ENCODE measurements at places on chromosomes 11 and 22.

DNA sequence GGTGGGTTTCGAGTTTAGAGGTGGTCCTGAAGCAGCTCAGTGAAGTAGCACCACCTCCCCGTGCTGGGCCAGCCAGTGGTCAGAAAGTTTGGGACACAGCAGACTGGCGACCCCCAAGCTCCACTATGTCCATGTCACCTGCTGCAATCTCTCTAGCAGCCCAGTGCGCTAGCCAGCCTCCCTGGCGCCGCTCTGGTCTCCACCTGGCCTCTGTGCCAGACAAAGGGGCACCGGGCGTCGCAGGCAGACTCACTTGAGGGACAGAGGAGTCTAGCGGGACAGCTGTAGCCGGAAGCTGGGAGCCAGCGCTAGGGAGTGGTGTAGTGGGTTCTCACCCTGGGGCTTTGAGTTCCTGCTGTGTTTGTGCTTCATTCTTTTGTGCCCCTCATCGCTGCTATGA is 25.5 kb downstream of the MYBPC3 start:
- DNase-seq: no peak

DNA sequence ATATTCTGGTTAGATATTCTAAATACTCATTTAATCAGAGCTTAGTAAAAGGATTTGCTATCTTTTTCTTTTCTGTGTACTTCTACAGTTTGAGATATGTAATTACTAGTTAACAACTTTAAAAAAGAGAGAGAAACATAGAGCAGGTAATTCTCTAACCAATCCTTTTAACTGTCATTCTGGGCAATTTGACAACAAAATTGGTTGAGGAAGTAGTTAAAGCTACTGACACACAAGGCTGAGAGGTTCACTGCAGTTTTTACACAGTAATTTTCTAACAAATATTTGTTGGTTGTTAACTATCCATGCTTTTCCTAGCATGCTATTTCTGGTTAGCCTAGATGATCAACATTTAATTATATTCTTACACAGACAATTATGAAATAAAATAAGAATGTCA is 3.6 kb downstream of the SOX6 start:
- DNase-seq: no peak

GRCh38 chr22:21762712-21763581 is 27.4 kb upstream of the YPEL1 start:
- no peak for DNase-seq

GRCh38 chr11:125262830-125263218 is 98.3 kb downstream of the PKNOX2 start:
- DNase-seq: peak; percentile 36

DNA sequence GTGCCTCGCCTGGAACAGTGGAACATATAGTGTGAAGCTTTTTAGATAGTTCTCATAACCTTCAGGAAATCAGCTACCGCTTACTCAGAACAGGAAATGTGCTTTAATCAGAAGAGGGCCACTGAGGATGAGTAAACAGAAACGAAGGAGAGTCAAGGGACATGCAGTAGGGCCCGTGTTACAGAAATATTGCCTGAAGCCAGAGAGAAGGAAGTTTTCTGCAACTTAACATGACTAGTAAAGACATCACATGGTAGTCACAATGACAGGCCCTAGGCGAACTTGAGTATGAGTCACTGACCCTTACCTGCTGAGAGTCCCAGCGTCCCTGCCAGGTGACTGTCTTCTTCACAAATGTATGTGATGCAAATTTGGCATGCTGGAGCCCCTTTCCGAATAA is 39.4 kb downstream of the CARD18 start:
- no peak for DNase-seq

GRCh38 chr11:106763501-106763900 is 254.8 kb downstream of the GUCY1A2 start:
- DNase-seq: peak; percentile 44

GRCh38 chr11:78801161-78801884 is 226.7 kb upstream of the NARS2 start:
- DNase-seq: peak; percentile 96

- DNase-seq: no peak
Observed at GRCh38 chr11:105393326-105393725, 216.5 kb upstream of the GRIA4 start.

DNA sequence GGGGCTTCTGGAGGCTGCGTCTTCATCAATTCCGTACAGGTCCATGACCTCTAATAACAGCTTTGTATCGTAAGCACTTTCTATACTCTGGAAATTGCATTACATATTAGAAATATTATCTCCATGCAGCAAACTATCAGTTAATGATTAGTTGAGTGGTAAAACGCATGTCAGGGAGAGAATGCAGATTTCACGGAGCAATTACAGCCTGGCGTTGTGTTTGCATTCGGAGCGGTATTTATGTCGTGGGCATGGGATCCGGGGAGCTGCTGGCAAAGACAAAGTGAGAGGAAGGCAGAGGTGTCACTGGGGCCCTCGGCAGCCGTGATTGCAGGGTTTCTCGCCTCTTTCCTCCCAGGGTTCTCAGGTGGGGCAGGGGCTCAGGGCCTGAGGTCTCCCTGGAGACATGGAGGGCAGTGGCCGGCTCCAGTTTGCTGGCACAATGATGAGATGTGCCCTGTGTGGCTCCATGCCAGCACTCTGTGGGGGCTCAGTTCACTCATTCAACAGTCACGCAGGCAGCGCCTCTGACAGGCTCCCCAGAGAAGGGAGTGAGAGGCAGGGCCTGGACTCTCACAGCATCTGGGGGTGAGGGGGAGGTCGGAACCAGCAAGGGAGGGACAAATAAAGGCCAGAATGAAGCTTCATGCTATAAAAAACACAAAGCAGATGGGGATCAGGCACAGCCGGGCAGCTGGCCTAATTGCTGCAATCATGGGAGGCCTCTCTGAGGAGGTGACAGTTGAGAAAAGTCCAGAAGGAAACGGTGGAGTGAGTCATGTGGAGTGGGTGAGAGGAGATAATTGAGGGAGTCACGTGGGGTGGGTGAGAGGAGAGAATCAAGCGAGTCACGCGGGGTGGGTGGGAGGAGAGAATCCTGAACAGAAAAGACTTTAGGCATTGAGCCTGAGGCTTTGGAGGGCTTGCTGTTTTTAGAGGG is 1002.7 kb downstream of the BRD1 start:
- no peak for DNase-seq

DNA sequence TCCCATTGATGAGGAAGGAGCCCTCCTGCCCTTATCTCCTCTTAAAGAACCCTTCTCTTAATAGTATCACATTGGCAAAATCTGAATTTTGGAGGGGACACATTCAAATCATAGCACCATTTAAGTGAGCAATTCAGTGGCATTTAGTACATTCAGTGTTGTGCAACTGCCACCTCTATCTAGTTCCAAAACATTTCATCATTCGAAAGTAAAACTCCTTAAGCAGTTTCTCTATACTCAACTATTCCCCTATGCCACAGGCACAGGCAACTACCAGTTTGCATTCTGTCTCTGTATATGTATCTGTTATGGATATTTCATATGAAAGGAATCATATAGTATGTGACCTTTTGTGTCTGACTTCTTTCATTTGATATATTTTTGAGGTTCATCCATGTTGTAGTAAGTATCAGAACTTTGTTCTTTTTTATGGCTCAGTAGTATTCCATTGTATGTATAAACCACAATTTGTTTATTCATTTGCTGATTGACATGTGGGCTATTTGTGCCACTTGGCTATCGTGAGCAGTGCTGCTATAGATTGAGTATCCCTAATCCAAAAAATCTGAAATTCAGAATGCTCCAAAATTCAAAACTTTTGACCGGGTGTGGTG is 22.9 kb downstream of the FAR1 start:
- peak; percentile 29 for DNase-seq

DNA sequence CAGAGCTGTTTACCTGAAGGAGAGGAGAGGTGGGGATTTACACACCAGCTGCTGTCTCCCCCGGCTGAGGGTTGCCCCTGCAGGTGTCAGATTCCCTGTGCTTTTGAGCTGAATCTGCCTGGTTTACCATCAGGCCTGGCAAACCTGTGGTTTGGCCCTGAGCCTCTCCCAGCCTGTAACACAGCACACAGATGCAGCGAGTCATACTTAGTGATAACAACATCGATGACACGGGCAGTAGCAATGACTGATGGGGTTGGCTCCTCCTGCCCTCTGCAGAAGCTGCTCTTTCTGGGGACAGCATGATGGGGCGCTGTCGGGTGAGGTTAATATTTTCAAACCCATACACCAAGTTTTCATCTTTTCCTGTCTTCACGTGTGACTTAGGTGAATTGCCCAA is 380.0 kb upstream of the B3GAT1 start:
- DNase-seq: no peak

- peak; percentile 81 for DNase-seq
Observed at GRCh38 chr11:9972989-9973388, 309.1 kb downstream of the SWAP70 start.

- no peak for DNase-seq
Observed at GRCh38 chr22:23833911-23834317, 4.9 kb downstream of the DERL3 start.

DNA sequence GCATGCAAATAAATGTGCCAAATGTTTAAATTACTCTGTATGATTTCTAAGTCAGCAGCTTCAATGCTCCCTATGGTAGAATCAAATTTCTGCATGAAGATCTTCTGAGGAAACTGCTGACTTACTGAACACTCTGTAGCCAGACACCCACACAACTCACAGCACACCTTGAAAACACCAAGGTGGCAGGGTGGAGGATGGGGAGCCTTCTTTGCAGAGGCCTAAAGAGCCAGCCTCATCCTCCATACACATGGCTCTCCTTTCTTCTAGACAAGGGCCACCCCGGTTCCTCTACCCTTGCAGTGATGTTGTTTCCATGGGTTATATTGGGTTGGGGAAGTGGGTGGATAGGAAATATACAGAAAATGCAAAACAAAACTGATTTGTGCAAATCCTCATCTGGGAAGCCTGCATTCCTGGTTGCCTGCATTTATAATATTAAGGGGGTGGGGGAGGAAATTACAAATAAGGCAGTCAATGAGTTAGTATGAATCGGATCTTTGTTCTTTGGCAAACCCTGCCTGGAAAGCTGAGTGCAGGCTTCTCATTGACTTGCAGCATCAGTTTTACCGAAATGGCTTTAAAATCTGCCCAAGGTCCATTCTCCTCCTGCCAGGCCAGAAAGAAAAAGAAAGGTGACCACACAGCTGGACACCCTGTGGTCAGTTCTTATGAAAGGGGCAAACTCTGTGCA is 15.8 kb upstream of the ETS1 start:
- no peak for DNase-seq

GRCh38 chr22:38469306-38469781 is 1.4 kb downstream of the KDELR3 start:
- DNase-seq: no peak

DNA sequence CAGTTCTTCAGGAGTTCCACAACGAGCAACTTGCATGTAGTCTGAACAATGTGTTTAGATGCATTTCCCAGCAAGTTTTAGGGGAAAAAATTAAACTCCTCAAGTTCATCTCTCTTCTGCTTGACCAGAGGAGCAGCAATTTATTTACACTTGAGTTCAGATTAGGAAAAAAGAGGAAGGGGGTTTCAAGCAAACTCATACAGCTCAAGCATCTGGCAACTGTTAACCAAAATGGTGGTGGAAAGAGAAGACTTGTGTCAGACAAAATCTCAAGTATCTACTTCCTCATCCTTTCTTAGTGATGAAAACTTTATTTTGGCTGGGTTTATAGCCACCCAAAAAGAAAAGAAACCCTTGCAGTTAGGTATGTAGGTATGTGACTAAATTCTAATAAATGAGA is 29.1 kb upstream of the PICALM start:
- DNase-seq: no peak

DNA sequence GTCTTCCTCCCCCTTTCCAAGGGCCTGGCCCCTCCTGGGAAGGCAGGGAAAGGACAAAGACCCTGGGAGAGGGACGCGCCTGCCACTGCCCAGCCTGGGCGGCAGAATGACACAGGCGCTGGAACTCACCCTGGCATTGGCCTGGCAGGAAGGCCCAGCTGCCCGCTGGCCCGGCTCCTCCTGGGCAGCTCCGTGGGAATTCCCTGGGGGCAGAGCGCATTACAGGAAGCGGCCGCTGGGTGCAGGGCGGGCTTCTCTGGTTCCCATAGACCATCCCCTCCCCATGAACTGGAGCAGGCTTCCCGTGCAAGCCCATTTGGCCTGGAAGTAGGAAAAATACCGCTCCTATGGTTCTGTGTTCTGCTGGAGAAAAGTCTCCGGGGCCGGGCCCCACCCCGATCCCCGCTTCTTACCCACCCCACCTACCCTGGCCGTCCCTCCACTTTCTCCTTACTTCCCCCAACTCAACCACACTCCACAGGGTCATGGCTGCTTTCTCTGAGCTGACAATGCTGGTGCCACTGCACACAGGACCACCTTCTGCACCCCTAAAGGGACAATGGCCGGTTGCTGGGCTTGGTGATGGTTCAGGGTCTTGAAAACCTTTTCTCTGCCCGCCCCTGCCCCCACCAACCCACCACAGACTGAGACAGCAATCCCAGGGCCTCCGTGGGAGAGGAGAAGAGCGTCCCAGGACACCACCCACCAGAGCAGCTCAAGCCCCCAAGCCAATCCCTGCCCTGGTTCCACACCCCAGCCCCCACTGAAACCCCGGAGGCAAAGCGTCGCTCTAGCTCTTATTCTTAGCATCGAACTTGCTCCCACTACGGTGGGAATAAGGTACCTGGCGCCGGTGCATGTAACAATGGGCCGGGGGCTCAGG is 58.9 kb downstream of the LINC01488 start:
- no peak for DNase-seq

GRCh38 chr11:89189776-89190175 is 12.1 kb downstream of the TYR start:
- no peak for DNase-seq

DNA sequence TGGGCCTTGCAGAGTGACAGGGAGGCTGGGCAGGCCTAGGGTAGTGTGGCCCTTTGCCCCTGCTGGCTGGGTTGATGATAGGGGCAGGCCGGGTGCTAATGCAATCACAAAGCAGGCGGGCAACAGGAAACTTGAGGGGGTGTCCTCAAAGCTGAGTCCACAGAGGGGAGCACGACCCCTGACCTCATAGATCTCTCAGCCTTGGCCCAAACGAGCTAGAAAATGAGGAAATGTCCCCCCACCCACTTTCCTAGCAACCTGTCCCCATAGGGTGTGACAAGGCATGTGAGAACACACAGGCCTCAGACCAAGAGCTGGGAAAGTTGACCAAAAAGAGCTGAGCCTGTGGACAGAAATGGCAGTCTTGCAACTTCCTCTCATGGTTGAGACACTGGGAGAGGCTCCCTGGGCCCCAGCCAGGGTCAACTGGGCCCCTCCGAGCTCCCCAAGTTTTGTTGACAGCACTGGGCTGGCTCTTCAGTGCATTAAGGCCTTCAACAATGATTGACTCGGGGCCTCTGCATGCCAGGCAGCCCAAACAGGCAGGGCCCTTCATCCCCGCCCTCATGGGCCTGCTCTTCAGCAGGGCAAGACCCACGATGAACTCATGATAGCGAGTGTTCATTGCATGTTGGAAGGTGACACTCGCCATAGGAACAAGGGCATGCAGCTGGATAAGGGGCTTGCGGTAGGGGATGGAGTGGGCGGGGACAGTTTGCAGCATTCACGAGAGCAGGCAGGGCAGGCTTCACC is 9.8 kb upstream of the SPI1 start:
- no peak for DNase-seq

DNA sequence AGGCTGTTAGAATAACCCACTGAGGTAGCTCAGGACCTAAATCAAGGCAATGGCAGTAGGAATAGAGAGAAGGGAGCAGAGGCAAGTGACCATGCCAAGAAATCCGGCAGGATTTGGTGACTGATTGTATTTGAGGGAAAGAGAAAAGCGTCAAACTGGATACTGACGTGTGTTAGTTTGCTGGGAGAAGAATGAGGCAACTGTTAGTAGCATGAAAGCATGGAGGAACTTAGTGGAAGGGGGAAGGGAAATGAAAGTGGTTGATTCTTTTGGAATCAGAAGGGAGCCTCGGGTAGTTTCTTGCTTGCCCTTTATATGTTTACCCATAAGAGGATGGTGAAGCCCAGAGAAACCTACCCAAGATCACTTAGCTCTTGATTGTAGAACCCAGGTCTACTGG is 8.3 kb downstream of the PPFIBP2 start:
- no peak for DNase-seq
